PC-3 (cell line): ENCODE measurements at places on chromosomes 5 and 9. TPM values are rescaled to one million over a fixed set of nuclear protein-coding genes. Genes with fewer than 3 reads are reported as not detected.
A peak's percentile ranks its signal among the peaks of the same experiment; 100 is the strongest.

Gene SV2C
- total RNA-seq, result not detected in 2 replicates

Gene GOLPH3
- total RNA-seq, result 46.2 and 55.5 TPM in 2 replicates

Gene NR6A1
- total RNA-seq, result 0.77 and 1.6 TPM in 2 replicates

Gene CAVIN4
- total RNA-seq, result 0.95 and 1.0 TPM in 2 replicates

Gene ZBED3
- total RNA-seq, result 1.3 and 9.8 TPM in 2 replicates

Gene CYLC2
- total RNA-seq, result not detected in 2 replicates

Gene PPP2R2B
- total RNA-seq, result 2.4 TPM in 1 of 2 replicates, not detected in the other

Gene CACNA1B
- not detected in 2 replicates for total RNA-seq

Gene ANKRD18B
- 5.4 and 13.5 TPM in 2 replicates for total RNA-seq

Gene ARL14EPL
- not detected in 2 replicates for total RNA-seq

Gene SLC28A3
- not detected in 2 replicates for total RNA-seq

DNA sequence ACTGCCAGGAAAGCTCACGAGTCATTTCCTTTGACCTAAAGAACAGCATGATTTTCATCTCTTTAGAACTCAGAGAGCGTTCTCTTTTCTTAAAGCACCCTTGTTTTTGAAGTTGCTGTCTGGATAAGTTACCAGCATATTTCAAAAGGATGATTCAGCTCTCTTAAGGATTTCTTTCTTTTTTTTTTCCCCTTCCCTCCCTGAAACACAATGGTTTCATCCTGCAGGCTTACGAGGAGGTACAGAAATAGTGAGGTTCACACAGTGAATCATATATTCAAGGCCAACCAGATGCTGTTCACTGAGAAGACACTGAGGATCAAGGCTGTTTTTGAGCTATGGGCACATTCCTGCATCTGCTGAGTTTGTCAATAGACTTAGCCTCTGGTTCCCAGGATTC lies 257.2 kb downstream of the KIF4B start:
- H3K27me3 ChIP-seq, result no peaks in the 10 kb centered on the region
- H3K4me1 ChIP-seq, result no peaks in the 10 kb centered on the region
- no peak overlapping the region for H3K27ac ChIP-seq
- no peaks in the 10 kb centered on the region for H3K36me3 ChIP-seq
- no peak for DNase-seq

- H3K36me3 ChIP-seq, result no peaks in the 10 kb centered on the region
- no peak overlapping the region for H3K27ac ChIP-seq
- peaks cover 22% of the 10 kb centered on the region for H3K4me1 ChIP-seq
These were observed 27.7 kb downstream of the CDH9 start for GRCh38 chr5:27010646-27011045.

DNA sequence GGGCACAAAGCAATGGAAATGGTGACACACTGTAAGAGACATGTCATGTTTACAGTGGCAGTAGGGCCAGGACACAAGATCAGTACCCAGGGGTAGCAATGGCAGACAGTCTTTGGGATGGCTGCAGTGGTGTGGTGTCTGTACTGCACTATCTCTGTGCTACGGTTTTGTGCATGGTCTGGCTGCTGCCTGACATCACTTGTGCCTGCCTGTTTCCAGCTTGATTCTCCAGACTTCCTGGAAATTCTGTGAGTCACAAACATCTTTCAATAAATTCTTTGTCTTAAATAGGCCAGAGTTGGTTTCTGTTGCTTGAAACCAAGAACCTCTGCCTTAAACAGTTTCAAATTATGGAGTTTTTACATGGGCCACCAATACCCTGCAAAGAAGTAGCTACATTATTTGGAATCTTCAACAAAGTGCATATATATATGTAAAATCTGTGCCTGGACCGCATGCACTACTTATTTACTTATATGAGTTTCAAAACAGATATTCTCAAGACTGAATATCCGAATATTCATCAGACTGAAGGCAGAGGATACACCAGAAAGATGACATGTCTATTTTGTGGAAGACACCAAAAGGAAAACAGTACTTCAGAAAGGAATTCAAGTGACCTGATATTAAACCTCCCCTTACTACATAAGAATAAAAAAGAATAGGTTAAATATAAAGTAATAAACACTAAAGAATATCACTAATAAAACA lies 188.1 kb downstream of the RFX3 start:
- H3K4me3 ChIP-seq, result no peak overlapping the region
- H3K27ac ChIP-seq, result peak overlapping the region; percentile 44
- H3K36me3 ChIP-seq, result no peaks in the 10 kb centered on the region
- peaks cover 13% of the 10 kb centered on the region for H3K4me1 ChIP-seq
- no peaks in the 10 kb centered on the region for H3K27me3 ChIP-seq

GRCh38 chr9:112087506-112087905 lies 87.6 kb downstream of the SUSD1 start:
- H3K27me3 ChIP-seq, result no peaks in the 10 kb centered on the region
- no peaks in the 10 kb centered on the region for H3K36me3 ChIP-seq
- H3K27ac ChIP-seq, result no peak overlapping the region
- H3K4me3 ChIP-seq, result no peak overlapping the region
- peaks cover 6% of the 10 kb centered on the region; the same call in 1 of the 2 replicates for H3K4me1 ChIP-seq

GRCh38 chr9:76177931-76178330 lies 216.3 kb downstream of the RFK start:
- no peak overlapping the region for H3K4me3 ChIP-seq
- no peaks in the 10 kb centered on the region for H3K4me1 ChIP-seq
- no peak for DNase-seq
- H3K27ac ChIP-seq, result no peak overlapping the region
- no peaks in the 10 kb centered on the region for H3K27me3 ChIP-seq

GRCh38 chr5:116583862-116584222 lies 9.2 kb upstream of the SEMA6A start:
- H3K36me3 ChIP-seq, result no peaks in the 10 kb centered on the region
- H3K4me1 ChIP-seq, result peaks cover 7% of the 10 kb centered on the region; the same call in 1 of the 2 replicates
- H3K27ac ChIP-seq, result no peak overlapping the region
- no peak for DNase-seq
- no peak overlapping the region for H3K4me3 ChIP-seq
- peaks cover 2% of the 10 kb centered on the region; the same call in 1 of the 2 replicates for H3K27me3 ChIP-seq

- no peak for DNase-seq
- no peaks in the 10 kb centered on the region for H3K27me3 ChIP-seq
- no peak overlapping the region for H3K27ac ChIP-seq
These were observed 10.4 kb upstream of the F2R start for GRCh38 chr5:76705574-76705973.

DNA sequence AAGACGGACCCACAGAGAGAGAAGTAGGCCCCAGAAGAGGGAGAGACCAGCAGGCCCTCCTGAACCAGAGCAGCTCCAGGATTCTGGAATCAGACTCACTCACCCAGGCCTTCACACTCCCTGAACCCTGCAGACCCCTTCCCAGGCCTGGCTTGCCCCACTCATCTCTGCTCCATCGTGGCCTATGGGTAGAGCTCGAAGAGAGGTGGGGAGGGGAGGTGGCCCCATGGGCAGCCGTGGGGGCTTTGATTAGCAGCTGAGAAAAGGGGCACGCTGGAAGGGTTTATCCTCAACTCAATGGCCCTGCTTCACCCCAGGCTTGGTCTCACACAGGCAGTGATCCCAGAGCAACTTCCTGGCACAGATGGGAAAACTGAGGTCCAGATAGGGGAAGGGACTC lies 613 bp downstream of the MYMK start:
- H3K27ac ChIP-seq, result no peak overlapping the region
- H3K4me1 ChIP-seq, result no peaks in the 10 kb centered on the region
- H3K27me3 ChIP-seq, result no peaks in the 10 kb centered on the region
- H3K4me3 ChIP-seq, result no peak overlapping the region

DNA sequence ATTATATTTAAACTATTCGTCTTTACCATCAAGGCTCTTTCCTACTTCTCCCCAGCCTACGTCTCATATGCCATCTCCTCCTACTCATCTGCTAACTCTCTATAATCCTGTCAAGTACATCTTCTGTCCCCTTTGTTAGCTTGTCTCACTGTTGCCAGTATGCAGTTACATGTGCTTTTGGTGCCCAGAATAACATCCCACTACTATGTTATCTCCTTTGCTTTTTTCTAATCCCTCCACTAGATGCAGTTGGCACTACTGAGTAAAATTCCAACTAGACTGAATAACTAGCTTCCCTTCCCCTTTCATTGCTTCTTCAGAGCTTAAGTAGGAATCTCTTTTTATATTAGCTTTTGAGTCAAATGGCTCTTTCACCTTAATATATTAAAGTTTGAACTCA lies 3.0 kb upstream of the ARRDC3 start:
- no peak overlapping the region for H3K27ac ChIP-seq
- no peaks in the 10 kb centered on the region for H3K27me3 ChIP-seq
- H3K36me3 ChIP-seq, result no peaks in the 10 kb centered on the region
- no peak overlapping the region for H3K4me3 ChIP-seq
- peaks cover 8% of the 10 kb centered on the region; the same call in 1 of the 2 replicates for H3K4me1 ChIP-seq

DNA sequence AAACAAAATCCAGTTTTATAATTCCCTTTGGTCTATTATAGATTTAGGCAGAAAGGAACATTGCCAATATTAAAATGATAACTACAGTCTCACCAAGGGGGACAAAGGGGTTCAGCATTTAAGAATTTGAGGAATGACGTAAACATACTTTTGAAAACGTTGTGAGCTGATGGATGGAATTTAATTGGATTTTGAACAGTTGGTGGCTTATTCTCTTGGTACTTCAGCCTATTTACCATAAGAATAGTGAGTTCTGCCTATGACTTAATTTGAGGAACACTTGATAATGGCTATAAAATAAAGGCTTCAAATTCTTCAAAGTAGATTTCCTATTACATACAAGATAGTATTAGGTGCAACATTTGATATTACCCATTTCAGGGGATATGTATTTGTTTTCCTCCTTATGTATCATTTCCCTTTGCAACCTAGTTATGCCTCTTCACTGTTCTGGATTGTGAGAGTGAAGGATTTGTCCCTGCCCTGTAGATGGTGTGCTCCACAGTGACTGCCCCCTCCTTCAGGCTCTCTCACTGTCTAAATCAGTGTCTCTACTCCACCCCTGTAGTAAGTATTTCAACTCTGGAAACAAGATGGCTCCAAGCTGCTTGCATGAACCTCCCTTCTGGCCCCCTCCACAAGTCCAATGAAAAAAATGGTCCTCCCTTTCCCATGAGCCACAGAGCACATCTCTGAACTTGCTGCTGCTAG lies 225.6 kb downstream of the ARHGEF28 start:
- H3K27me3 ChIP-seq, result no peaks in the 10 kb centered on the region
- no peak overlapping the region for H3K4me3 ChIP-seq
- H3K36me3 ChIP-seq, result no peaks in the 10 kb centered on the region
- DNase-seq, result no peak

DNA sequence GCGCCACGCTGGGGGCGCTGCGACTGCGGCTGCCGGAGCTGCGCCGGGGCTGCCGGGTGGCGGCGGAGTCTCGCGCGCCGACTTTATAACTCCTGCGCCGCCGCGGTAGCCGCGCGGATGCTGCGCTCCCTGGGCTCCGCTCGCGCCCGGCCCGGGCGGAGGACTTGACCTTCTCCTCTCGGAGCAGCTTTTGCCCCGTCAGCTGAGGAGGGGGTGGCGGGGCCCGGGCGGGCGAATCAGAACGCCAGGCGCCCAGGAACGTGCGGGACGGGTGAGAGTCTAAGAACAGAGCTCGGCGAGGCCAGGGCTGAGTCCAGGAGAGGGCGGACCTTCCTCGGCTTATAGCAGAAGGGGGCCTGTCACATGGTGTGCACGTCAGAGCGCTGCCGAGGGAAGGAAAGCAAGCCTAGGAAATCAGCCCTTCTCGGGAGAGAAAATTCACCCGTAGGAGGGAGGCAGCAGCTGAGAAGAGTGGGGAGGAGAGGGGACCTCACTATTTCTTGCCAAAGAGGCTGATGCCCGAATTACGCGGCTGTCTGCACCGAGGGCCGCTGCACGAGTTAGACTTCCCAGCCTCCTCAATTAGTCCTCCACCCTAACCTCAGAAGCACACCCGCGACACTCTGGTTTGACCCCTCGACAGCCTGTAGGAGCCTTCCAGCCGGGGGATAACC lies at the start of gene FOXD1:
Gene FOXD1 (minus strand): TSS at position 315 of the 674 bp plus-strand sequence. CDS start 415 bp downstream, outside the sequence.
- H3K4me3 ChIP-seq, result peak within 1 kb of the TSS; percentile 78
- H3K36me3 ChIP-seq, result no peaks in the 10 kb centered on the region
- peak within 1 kb of the TSS; percentile 40 for H3K27ac ChIP-seq
- peak; percentile 83 for DNase-seq
- H3K27me3 ChIP-seq, result no peaks in the 10 kb centered on the region

- no peak overlapping the region for H3K4me3 ChIP-seq
- no peaks in the 10 kb centered on the region for H3K36me3 ChIP-seq
- H3K4me1 ChIP-seq, result no peaks in the 10 kb centered on the region
- no peak overlapping the region for H3K27ac ChIP-seq
- no peaks in the 10 kb centered on the region for H3K27me3 ChIP-seq
These were observed 10.4 kb downstream of the PKN3 start for GRCh38 chr9:128712451-128713410.

- peak overlapping the region; percentile 92 for H3K4me3 ChIP-seq
- peak; percentile 27 for DNase-seq
- no peaks in the 10 kb centered on the region for H3K27me3 ChIP-seq
- peak overlapping the region; percentile 36 for H3K27ac ChIP-seq
- peaks cover 26% of the 10 kb centered on the region for H3K4me1 ChIP-seq
These were observed 789 bp downstream of the ACER2 start for GRCh38 chr9:19409401-19410194.

- H3K27ac ChIP-seq, result no peak overlapping the region
- H3K27me3 ChIP-seq, result no peaks in the 10 kb centered on the region
- H3K4me1 ChIP-seq, result peaks cover 25% of the 10 kb centered on the region
- H3K36me3 ChIP-seq, result no peaks in the 10 kb centered on the region
- no peak overlapping the region for H3K4me3 ChIP-seq
These were observed 295.1 kb downstream of the BNC2 start for GRCh38 chr9:16575142-16575985.

DNA sequence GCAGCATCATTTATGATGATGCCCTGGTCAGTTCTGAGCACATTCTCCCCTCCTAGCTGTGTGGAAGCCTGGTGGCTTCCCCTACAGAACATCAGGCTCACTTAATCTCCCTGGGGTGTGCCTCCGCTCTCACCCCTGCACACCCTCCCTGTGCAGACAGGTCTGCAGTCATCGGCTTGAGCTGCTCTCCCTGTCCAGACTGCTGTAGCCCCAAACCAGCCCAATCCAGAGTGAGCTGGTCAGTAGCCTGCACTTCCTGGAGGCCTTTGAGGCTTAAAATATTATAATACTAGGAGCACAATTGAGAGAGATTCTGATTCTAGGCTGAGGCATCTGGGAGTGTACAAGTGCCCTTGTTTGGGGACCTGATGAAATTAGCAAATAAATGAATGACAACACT lies 60.2 kb downstream of the PPARGC1B start:
- no peaks in the 10 kb centered on the region for H3K36me3 ChIP-seq
- H3K4me1 ChIP-seq, result no peaks in the 10 kb centered on the region
- H3K27me3 ChIP-seq, result no peaks in the 10 kb centered on the region
- no peak for DNase-seq
- H3K4me3 ChIP-seq, result no peak overlapping the region

DNA sequence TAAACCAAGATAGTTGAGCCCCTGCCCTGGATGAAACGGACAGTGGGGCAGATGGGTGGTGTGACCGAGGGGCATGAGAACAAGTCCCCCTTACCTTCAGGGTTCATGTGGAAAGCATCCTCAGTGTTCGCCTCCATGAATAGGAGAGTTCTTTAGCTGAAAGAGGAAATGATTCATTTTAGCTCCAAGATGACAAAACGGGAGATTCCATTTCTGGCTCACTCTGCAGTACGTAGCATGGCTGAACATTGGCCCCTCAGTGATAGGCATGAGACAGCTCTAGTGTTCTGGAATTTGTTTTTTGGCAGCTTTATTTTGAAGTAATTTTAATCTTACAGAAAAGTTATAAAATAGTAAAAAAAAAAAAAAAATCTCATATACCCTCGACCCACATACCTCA lies 70.2 kb upstream of the AGXT2 start:
- H3K27ac ChIP-seq, result 0 out of 2 replicates have a peak overlapping the region, but pooled peaks have one; percentile 3
- H3K4me1 ChIP-seq, result peaks cover 24% of the 10 kb centered on the region
- H3K27me3 ChIP-seq, result no peaks in the 10 kb centered on the region

- no peaks in the 10 kb centered on the region for H3K27me3 ChIP-seq
- H3K36me3 ChIP-seq, result no peaks in the 10 kb centered on the region
- no peak for DNase-seq
- no peak overlapping the region for H3K4me3 ChIP-seq
- H3K27ac ChIP-seq, result no peak overlapping the region
- no peaks in the 10 kb centered on the region for H3K4me1 ChIP-seq
These were observed 9.1 kb downstream of the PIK3R1 start for GRCh38 chr5:68224509-68225187.

- H3K4me1 ChIP-seq, result no peaks in the 10 kb centered on the region
- H3K36me3 ChIP-seq, result no peaks in the 10 kb centered on the region
These were observed at the start of gene TMEFF1 for GRCh38 chr9:100472788-100473275. TMEFF1 (plus strand) TSS chr9:100473149; CDS start chr9:100473545, 396 bp downstream.
